Liver (tissue), 10 donors: ENCODE measurements at places on chromosomes 2 and 18. TPM values are rescaled to one million over a fixed set of nuclear protein-coding genes. Genes with fewer than 3 reads are reported as not detected.

The SULT1C2 gene
- 0.17 TPM for total RNA-seq

The RNU2-63P gene
- not detected for total RNA-seq

DNA sequence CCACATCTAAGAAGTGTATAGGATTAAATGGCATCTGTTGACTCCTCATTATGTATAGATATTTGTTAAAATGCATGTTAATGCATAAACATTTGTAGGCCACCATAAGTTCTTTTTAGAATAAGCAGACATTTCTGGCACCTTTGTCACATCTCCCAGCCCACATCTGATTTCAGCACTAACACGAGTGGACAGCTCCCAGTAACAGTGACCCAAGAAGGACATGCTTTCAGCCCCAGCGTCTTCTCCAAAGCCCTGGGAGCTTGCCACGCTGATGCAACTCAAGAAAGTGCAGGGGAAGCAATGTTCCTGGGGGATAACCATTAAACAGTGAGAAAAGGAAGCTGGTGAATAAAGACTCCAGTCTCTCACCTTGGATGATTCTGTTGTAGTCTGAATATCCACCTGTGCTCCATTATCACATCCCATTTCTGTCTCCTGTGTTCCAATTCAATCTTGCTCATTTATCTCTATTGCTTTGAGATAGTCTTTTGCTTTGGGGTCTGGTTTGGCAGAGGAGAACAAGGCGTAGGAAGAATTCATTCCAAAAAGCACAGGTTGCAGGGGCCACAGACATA lies 182.6 kb upstream of the THSD7B start:
- no peak for DNase-seq

DNA sequence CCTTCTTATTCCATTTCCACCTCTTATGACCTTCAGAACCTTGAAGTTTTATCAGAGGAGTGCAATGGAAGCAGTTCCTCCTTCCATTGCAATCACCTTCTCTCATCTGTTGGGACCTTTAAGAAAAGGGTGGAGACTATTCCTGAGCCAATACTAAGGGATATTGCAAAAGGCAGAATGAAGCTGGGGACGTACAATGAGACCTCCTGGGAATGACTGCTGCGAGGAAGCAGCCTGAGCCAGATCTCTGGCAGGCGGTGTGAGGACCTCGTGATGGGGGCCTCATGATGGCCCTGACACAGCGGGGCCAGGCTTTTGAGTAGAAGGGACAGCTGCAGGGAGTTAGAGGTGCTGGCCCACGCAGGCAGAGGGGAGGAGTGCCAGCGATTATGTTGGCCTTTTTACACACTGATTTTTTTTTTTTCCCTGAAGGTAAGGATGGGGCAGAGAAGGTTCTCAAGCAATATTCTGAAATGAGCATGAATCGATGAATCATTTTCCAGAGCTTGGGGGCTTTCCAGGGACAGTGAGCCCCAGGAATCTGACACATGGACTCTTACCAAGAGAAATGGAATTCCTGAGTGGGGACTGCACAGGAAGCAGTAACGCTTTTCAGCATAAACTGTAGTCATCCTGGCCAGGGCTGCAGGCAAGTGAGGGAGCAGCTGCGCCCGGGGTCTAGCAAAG lies 40.0 kb upstream of the LAPTM4A start:
- no peak for DNase-seq

The MAB21L4 gene
- total RNA-seq, result 0.65 TPM

GRCh38 chr2:232655392-232655791 lies 22.0 kb downstream of the EFHD1 start:
- no peak for DNase-seq

GRCh38 chr18:49520661-49521145 lies 33.7 kb upstream of the C18orf32 start:
- DNase-seq, result no peak

The CELF4 gene
- total RNA-seq, result 0.08 TPM

- DNase-seq, result no peak
Measured at GRCh38 chr18:48493434-48494230, 45.2 kb upstream of the CTIF start.

- peak; percentile 32 for DNase-seq
Measured at GRCh38 chr2:124804014-124804940, 779.2 kb downstream of the CNTNAP5 start.

DNA sequence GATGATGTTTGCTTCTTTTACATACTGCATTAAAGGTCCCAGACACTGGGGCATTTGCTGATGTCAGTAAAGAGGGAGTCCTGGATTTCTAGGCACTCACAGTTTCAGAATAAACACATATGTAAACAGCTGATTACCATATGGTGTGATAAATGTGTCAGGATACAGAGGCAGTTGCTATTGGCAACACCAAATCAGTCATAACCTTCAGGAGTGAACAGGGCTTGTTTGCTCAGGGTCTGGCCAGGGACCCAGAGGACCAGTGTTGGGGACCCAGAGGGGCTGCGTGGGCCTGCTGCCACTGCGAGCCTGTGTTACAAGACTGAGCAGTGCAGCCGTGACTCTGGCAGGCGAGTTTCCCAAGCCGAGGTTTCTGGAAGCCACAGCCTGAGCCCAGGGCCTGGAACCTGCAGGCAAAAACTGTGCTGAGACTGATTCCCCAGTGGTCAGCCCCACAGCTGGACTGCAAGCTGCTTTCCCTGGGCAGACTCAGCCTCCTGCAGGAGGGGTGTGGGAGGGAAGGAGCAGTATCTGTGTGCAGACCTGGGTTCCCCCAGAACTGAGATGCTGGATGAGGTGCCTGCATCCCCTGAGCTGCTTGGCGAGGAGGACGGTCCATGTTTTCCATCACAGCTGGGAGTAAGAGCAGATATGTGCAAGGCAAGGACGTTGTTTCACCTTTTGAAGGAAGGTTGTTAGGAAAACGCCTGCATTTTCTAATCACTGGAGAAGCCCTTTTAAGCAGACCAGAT lies 23.6 kb downstream of the ASAP2 start:
- no peak for DNase-seq

DNA sequence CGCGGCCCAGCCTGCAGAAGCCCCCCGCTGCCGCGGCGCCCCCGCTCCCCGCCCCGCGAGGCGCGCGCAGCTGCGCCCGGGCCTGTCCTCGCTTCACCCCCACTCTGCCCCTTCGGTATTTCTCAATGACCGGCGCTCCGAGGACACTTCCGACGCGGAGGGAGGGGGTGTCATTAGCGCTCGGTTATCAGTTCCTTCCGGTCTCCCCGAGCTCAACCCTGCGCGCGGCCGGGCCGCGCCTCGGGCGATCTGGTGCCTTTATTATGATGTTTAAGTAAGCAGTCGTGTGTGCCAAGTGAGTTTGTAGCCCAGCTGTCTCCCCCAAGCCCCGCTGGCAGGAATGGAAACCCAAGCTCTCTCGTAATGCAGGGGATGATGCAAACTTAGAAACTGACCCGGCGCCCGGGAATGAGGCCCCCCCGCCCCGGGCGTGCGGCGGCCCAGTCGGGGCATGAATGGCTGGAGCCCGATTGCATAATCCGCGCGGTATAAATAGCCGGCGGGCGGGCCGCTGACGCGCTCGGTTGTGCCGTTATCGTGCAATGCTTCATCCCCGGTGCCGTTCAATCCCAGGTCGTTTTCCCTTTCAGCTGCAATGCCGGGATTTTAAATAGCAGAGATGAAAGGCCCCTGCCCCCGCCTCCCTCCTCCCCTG lies 3.9 kb upstream of the SPRED2 start:
- DNase-seq, result peak; percentile 76

DNA sequence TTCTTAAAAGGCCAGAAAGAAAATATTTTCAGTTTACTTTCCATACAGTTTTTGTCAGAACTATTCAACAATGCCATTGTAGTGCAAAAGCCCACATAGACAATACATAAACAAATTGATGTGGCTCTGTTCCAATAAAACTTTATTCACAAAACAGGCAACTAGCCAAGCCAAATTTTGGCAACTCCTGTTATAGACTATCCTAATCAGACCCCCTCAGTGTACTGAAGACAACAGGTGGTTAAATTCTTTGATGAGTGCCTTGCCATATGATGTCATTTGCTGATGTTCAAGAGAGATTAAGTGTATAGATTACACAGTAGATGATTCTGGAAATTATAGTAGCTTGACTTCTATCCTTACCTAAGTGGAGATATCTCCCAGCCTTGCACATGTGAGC lies 83.4 kb downstream of the FANCL start:
- no peak for DNase-seq

The SERPINB13 gene
- not detected for total RNA-seq

DNA sequence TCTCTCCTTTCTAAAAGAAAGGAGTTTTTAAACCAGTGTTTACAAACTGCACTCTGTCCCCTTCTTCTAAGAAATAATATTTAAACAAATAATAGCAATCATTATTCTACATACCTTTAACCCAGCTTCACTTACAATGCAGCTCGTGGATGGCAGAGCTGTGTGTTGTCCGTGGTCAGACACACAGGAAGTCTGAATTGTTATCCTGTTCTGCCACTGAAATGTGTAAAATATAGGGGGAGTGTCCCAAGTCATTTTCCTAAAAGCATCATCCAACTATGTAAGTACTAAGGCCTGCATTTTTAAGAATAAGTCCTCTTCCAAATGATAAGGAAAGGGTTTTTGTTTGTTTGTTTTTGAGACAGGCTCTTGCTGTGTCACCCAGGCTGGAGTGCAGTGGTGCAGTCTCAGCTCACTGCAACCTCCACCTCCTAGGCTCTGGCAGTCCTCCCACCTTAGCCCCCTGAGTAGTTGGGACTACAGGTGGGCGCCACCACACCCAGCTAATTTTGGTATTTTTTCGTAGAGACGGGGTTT lies 2.7 kb upstream of the PPP4R1 start:
- DNase-seq, result no peak

DNA sequence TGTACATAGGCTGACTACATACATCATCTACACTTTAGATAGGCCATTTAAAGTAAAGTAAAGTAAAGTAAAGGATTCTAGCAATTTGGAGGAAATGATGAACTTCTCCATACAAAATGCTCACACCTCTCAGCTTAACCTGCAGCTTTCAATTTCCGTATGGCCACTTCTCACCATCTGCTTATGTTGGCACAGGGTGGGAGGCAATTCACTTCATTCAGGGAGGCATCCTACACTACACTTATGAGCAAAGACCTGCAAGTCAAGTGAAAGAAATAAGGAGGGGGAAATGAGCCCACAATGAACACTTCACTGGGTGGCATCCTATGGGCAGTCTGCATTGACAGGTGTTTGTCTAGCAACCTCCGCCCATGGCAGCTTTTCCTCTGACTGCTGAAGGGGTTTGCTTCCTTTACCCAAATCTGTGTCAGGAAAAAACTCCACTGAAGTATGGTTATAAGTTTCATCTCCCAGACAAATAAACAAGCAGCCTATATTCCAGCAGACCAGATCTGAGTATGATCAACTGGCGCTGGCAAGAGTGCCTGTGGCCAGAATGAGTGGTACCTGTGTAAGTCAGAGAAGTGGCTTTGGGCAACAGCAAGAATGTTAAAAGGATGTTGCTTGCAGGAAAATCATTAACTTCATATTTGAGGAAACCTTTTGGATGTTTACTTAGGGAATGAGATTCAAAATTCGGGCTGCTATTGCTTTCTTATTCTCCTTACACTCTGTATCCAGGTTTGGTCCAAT lies 449.1 kb downstream of the TGIF1 start:
- no peak for DNase-seq

DNA sequence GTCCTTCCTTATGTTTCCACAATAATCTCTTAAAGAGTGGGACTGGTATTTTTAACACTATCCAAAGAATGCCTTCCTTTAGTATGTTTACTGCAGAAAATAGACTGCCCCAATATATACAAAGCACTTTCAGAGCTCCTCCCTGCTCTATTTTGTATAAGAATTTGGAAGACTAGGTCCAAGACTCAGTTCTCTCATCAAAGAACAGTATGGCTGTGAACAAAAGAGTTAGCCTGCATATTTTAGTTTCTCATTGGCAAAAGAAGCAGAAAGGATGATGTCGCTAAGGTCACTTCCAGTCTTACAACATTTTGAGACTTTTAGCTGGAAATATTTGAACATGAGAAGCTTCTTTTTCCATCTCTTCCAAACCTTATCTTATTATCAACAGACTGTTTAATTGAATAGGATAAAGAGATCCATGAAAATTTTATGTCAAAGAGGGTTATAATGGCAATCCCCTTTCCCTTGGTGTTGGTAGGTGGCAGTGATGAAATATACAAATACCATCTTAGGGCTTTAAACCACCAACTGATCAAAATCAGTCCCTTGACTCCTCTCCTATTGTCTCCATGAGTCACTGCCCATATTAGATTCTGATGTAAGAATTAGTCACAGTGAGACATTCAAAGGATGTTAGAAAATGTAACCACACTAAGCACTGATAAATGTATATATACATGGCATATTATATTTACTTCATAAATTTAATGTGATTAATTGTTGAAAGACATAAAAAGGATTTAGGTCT lies 266.9 kb upstream of the DSEL start:
- DNase-seq, result no peak

The SRD5A2 gene
- total RNA-seq, result not detected

The GATA6 gene
- total RNA-seq, result 6.6 TPM

DNA sequence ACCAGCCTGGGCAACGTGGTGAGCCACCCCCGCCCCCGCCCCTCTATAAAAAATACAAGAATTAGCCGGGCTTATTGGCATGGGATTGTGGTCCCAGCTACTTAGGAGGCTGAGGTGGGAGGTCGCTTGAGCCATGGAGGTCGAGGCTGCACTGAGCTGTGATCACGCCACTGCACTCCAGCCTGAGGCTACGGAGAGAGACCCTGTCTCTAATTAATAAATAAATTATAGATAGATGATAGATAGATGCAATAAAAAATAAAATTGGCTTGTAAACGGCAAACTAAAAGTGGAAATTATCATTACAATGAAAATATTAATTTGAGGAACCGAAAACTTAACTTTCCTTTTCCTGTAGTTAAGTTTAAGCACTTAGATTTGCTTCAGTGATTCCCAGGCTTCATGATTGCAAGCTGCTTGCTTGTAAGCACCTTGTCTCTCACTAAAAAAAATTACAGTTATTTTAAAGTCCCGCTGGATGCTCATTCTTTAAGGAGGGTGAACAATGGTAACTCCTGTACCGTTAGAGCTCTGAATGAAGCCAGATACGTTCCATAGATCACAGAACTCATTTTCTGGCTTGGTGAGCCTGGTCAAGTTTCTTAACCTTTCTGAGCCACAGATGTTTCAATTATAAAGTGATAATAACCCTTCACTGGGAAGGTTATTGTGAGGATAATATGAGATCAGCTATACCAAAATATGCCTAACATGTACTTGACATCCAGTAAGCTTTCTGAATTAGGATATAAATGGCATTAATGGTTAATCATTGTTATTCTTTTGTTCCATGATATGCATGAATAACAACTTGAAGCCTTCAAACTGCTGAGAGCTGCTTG lies 9.3 kb upstream of the NARS1 start:
- DNase-seq, result no peak

- DNase-seq, result no peak
Measured at GRCh38 chr18:5462227-5462626, 81.6 kb downstream of the EPB41L3 start.

DNA sequence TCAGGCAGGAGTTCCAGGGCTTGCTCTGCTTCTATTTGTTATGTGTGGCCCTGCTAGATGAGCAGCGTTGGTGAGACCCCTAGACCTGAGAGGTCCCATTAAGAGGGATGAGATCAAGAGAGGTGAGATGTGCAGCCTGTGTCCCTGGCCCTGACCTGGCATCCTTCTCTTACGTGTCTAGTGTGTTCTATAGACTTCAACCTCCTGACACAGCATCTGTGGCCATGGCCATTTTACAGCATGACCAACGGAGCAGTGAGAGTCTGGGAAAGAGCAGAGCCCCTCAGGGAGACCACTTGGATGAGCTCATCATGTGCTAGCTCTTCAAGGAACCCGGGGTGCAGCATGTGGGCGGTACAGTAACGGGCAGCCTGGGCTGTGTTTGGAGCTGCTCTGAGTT lies 32.7 kb upstream of the ASPRV1 start:
- peak; percentile 6 for DNase-seq
